ENCODE measurements at places on chromosomes 12 and 14.

- peak overlapping the region; percentile 60 for H3K27ac ChIP-seq
- no peak overlapping the region for H3K4me3 ChIP-seq
- DNase-seq = peak; percentile 67
- H3K27me3 ChIP-seq = no peaks in the 10 kb centered on the region
Measured at GRCh38 chr12:19451196-19451595, 11.9 kb downstream of the AEBP2 start.

DNA sequence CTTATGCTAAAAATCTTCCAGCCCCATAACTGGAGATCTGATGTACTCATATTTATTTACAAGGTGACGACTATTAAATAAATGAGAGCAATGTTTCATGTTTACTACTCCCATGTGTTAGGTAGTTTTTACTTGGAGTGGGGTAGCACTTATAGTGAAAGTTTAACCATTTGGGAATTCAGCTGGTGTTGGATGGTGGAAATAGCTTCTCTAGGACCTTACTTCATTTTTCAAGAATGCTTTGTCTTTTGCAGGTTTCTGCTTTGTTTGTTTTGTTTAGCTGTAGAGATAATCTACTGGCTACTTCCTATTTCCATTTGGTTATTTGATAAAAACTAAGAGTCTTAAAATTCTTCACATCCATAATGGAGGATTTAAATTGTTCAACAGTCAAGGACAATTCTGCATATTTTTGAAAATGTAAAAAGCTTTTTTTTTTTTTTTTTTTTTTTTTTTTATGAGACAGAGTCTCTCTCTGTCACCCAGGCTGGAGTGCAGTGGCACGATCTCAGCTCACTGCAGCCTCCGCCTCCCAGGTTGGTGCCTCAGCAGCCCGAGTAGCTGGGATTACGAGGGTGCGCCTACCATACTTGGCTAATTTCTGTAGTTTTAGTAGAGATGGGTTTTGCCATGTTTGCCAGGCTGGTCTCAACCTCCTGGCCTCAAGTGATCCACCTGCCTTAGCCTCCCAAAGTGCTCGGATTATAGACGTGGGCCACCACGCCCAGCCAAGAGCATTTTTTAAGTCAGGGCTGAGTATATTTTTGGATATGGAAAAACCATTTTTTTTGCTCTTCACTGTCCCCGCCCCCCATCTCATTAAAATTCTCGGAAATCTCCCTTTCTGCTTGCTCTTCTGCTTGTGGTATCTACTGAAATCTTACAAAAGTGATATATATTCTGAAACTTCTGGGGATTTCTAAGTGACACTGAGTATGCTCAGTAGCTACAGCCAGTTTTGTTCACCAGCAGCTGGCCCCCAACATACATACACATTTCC is 1.4 kb upstream of the ABCD2 start:
- H3K27ac ChIP-seq = peak overlapping the region; percentile 91
- peaks cover 6% of the 10 kb centered on the region for H3K4me1 ChIP-seq
- H3K4me3 ChIP-seq = peak overlapping the region; percentile 62
- peak; percentile 10 for DNase-seq
- H3K27me3 ChIP-seq = no peaks in the 10 kb centered on the region

DNA sequence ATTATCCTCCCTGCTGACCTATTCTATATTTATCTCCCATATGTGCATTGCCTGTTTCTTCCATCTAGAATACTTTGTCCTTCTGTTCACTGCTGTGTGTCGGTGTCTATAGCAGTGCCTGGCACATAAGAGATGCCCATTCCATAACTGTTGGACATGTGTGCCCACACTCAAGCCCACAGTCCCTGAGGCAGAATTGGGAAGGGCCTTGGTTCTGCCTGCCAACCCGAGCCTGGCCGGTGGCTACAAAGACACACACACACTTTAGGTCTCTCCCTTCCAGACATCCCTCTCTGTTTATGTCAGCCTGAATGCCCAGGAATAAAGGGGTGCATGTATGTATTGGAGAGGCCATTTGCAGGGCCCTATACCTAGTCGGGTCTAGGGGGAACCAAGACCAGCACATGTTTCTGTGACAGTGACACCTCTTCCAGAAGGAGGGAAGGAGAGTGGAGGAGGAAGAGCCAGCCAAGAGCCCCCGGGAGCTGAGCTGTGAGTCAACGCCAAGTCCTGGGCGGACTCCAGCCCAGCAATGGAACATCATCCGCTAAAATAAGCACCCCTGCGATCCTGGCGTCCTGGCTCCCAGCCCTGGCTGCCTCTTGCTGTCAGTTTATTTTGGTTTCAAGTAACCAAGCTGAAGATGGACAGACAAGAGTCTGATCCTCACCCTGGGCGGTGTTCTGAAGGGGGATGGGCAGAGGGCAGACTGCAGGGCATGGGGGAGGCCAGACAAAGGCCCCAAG is 4.3 kb upstream of the ASB2 start:
- H3K27me3 ChIP-seq = peaks cover 2% of the 10 kb centered on the region
- peak; percentile 80 for DNase-seq
- no peaks in the 10 kb centered on the region for H3K36me3 ChIP-seq
- no peak overlapping the region for H3K4me3 ChIP-seq

DNA sequence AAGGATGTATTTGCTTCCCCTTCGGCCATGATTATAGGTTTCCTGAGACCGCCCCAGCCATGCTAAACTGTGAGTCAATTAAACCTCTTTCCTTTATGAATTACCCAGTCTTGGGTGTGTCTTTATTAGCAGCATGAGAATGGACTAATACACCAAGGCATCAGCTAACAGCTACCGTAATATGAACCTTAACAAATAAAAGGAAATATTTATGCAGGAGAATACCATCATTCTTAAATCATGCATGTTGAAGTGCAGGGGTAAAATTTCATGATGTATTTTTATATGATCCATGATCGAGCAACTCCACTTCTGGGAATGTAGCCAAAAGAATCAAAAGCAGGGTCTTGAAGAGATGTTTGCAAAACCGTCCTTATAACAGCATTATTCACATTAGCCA is 379.0 kb downstream of the NPAS3 start:
- no peak overlapping the region for H3K4me3 ChIP-seq
- H3K27me3 ChIP-seq = no peaks in the 10 kb centered on the region
- no peak overlapping the region for H3K27ac ChIP-seq

GRCh38 chr14:94313991-94314655 is 9.0 kb downstream of the SERPINA6 start:
- H3K27ac ChIP-seq = no peak overlapping the region
- no peaks in the 10 kb centered on the region for H3K4me1 ChIP-seq

- H3K36me3 ChIP-seq = peaks cover 11% of the 10 kb centered on the region
- H3K27ac ChIP-seq = no peak overlapping the region
- no peaks in the 10 kb centered on the region for H3K4me1 ChIP-seq
Measured at GRCh38 chr14:75151851-75152250, 24.6 kb downstream of the TMED10 start.

DNA sequence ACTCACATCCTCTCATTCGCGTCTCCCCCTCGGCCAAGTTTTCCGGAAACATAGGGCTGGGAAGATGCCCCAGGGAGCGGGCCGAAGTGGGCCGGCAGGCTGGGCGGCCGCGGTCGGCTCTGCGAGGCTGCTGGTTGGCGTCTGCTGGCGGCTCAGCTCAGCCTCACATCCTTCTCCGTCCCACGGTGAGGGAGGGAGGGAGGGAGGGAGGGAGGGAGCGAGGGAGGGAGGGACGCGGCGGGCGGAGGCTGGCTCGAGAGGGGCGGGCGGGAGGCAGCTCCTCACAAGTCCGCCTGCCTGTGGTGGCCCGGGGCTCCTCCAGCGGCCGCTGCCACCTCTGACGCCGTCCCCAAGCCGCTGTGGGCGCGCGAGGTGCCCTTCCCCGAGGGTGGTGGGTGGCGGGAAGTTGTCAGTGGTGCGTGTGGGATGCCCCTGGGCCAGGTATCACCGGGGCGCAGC is 93.8 kb downstream of the RFLNA start:
- peaks cover 48% of the 10 kb centered on the region for H3K36me3 ChIP-seq
- peak overlapping the region; percentile 50 for H3K4me3 ChIP-seq
- peaks cover 96% of the 10 kb centered on the region for H3K4me1 ChIP-seq
- H3K27me3 ChIP-seq = no peaks in the 10 kb centered on the region
- peak; percentile 94 for DNase-seq

DNA sequence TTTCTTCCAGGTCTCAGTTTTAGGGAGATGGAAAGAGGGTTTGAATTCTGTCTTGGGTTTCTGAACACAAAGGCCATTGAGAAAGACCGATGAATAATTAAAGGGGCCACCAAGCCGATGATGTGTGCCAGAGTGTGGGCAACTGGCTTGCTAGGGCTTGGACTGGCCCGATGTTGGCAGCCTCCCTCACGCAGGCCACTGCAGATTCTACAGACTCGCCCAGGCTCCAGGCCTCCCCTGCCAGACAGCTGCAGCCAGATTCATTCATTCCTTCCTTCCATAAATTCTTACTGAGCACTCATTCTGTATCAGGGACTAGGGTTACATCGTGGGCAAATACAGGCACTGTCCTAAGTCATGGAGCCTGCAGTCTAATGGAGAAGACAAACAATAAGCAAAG is 34.9 kb downstream of the ACTN1 start:
- no peaks in the 10 kb centered on the region for H3K36me3 ChIP-seq
- peaks cover 91% of the 10 kb centered on the region for H3K4me1 ChIP-seq
- DNase-seq = no peak
- H3K4me3 ChIP-seq = no peak overlapping the region
- H3K27me3 ChIP-seq = no peaks in the 10 kb centered on the region

DNA sequence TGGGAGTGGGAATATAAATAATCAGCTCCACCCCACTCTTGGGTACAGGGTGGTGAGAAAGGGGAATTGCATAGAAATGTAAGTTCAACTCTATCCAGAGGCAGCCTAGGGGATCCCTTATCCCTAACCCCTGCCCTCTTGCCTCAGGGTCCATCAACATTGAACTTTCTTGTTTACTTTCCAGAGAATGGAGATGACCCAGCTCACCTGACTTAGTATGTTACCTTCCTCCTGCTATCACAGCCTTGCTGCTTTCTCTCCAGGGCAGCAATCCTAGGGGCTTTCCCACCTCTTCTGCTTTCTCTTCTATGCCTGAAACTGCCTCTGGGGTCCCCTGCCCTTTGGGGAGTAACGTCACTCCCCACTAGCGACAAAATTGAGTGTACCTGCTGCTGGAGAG is 2.7 kb downstream of the LRP1 start:
- H3K27me3 ChIP-seq = peaks cover 22% of the 10 kb centered on the region
- no peak for DNase-seq
- peak overlapping the region; percentile 95 for H3K4me3 ChIP-seq
- H3K4me1 ChIP-seq = peaks cover 71% of the 10 kb centered on the region
- peak overlapping the region; percentile 6 for H3K27ac ChIP-seq

- H3K27ac ChIP-seq = no peak overlapping the region
- H3K4me3 ChIP-seq = no peak overlapping the region
- no peaks in the 10 kb centered on the region for H3K27me3 ChIP-seq
Measured at GRCh38 chr14:102806447-102806846, 29.2 kb downstream of the TRAF3 start.

DNA sequence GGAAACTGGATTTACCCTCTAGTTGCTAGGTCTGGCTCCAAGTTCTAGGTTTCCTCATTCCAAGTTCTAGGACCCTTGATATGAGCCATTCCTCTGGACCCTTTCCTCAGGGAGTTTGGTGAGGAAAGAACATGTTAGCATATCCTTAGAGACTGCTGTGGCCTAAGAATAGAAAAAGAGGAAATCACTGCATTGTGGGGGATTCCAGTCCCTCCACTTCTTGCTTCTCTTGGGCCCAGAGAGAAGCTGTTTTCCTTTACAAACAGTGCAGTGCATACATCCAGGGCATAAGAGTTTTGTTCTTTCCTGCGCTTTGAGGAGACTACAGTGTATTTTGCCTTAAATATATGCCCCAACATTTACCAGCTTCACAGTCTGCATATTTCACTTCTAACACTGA is 59.0 kb downstream of the LLPH start:
- peaks cover 3% of the 10 kb centered on the region for H3K4me1 ChIP-seq
- no peaks in the 10 kb centered on the region for H3K27me3 ChIP-seq
- H3K4me3 ChIP-seq = no peak overlapping the region
- no peak for DNase-seq

GRCh38 chr12:125129179-125129571 is 63.9 kb downstream of the AACS start:
- peak; percentile 22 for DNase-seq
- no peak overlapping the region for H3K4me3 ChIP-seq
- H3K36me3 ChIP-seq = peaks cover 33% of the 10 kb centered on the region
- H3K27me3 ChIP-seq = no peaks in the 10 kb centered on the region
- peaks cover 9% of the 10 kb centered on the region for H3K4me1 ChIP-seq
- no peak overlapping the region for H3K27ac ChIP-seq

- no peaks in the 10 kb centered on the region for H3K27me3 ChIP-seq
- H3K4me1 ChIP-seq = no peaks in the 10 kb centered on the region
- no peak overlapping the region for H3K27ac ChIP-seq
- no peaks in the 10 kb centered on the region for H3K36me3 ChIP-seq
Measured at GRCh38 chr14:63676615-63677014, 34.9 kb upstream of the WDR89 start.

GRCh38 chr14:89479802-89480201 is 62.8 kb upstream of the FOXN3 start:
- no peaks in the 10 kb centered on the region for H3K27me3 ChIP-seq
- H3K36me3 ChIP-seq = peaks cover 7% of the 10 kb centered on the region
- no peak overlapping the region for H3K27ac ChIP-seq

- H3K4me3 ChIP-seq = no peak overlapping the region
- H3K27me3 ChIP-seq = no peaks in the 10 kb centered on the region
- no peaks in the 10 kb centered on the region for H3K36me3 ChIP-seq
- DNase-seq = peak; percentile 11
- no peaks in the 10 kb centered on the region for H3K4me1 ChIP-seq
- no peak overlapping the region for H3K27ac ChIP-seq
Measured at GRCh38 chr14:40911141-40911540, 695.5 kb upstream of the LRFN5 start.

- no peaks in the 10 kb centered on the region for H3K36me3 ChIP-seq
- no peak overlapping the region for H3K27ac ChIP-seq
- no peak overlapping the region for H3K4me3 ChIP-seq
- no peaks in the 10 kb centered on the region for H3K4me1 ChIP-seq
- H3K27me3 ChIP-seq = no peaks in the 10 kb centered on the region
Measured at GRCh38 chr12:75994069-75994740, 37.4 kb downstream of the PHLDA1 start.

DNA sequence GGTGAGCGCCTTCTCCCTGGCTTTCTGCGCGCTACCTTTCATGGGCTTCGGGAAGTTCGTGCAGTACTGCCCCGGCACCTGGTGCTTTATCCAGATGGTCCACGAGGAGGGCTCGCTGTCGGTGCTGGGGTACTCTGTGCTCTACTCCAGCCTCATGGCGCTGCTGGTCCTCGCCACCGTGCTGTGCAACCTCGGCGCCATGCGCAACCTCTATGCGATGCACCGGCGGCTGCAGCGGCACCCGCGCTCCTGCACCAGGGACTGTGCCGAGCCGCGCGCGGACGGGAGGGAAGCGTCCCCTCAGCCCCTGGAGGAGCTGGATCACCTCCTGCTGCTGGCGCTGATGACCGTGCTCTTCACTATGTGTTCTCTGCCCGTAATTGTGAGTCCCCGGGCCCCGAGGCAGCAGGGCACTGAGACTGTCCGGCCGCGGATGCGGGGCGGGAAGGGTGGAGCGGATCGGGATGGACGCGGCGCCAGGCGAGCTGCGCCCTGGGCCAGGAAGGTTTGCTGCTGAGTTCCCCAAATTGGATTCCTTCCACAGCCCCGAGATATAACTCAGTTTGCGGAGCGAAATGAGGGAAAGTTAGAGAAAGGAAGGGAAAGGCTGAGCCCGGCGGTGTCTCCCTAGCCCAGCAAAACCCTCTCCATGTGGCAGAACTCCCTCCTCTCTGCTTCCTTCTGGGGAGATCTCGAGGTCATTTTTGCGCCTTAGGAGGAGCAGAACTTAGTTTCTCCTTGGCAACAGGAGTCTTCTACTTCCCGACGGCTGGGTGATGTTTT is 972 bp downstream of the PTGDR start:
- DNase-seq = peak; percentile 32
- H3K27me3 ChIP-seq = peaks cover 39% of the 10 kb centered on the region
- peaks cover 21% of the 10 kb centered on the region for H3K4me1 ChIP-seq
- peak overlapping the region; percentile 30 for H3K4me3 ChIP-seq
- no peaks in the 10 kb centered on the region for H3K36me3 ChIP-seq
